ENCODE measurements at places on chromosomes 16 and 17. TPM values are rescaled to one million over a fixed set of nuclear protein-coding genes. Genes with fewer than 3 reads are reported as not detected.

RHBDL3 gene
- 1.6 TPM for total RNA-seq

DNA sequence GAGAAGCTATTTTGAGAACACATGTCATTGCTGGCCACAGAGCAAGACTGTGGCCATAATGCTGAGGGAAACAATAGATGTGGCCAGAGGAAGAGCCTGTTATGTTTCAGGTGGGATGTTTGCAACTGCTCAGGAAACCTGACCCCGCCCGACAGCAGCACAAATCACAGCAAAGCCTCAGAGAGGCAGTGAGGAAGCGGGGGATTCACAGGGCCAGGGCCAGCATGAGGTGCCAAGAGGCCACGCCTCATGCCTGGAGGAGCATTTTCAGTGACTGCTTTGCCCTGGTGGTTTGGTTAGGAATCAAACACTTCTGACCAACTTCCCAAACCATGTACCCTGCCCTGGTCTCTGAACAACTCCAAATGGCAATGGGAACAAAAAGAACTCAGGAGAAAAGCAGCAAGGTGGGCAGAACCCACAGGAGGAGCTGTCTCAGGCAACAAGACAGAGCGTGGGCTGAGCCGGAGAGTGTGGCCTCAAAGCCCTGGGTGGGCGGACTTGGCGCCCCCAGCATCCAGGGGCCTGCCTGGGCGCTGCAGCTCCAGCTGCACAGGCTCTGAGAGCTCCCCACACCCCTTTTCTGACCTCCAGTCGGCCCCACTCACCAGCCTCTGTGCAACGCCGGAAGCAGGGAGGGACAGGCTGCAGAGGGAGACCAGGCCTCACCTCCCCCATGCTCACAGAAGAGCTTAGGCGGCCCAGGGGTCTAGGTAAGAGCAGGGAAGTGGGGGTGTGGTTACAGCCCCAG is 20.6 kb downstream of the HIC1 start:
- no peak for DNase-seq

DNA sequence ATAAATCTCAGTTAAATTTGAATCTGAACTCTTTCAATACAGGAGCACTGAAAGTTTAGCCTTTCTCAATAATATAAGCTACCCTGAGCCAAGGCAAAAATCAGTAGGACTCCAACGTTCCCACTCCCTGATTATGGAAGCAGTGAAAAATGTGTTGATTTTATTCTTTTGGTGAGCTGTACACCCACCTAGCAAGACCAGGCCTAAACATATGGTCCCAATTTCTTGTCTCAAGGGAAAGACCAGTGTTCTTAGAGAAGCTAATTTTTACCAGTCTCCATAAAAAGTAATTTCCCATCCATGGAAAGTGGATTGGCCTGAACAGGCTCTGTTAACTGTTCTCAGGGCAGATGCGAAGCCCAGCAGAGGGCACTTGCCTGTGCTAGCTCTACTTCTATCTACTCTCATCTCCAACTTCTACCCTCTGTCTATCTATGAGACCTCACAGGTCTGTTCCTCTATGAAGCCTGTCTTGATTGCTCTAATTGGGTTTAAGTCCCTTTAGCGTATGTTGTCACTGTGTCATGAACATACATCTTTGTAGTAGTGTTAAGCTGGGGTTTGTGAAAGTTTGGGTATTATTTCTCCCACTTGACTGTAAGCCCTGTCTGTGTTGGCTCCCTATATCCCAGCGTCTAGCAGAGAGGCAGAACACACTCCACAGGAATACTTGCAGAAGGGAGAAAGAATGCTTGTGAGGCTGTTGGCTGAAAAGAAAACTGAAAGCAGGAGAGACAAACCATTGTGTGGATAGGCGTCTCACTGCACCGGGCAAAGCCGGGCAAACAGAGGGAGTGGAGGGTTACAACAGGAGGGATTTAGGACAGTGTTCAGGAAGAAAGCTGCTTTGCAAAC is 167.1 kb upstream of the MAF start:
- DNase-seq: peak; percentile 64

DNA sequence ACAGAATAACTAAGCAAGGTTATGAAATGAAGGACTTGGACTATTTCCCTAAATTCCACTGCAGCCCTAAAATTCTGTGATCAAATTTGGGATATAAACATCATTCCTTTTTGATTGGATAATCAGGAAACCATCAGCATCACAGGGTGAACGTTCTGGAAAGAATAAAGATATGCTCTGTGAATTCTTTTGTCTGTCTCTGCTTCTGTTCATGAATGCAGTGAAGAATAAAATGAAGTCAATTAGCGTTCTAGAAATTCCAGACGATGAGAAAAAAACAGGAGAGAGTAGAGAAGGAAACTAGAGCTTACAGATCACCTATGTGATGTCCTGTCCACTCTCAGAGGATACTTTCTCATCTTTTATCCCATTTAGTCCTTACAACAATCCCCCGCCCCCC is 295.1 kb upstream of the SOX9 start:
- DNase-seq: no peak

GRCh38 chr16:4295581-4295980 is 20.3 kb upstream of the GLIS2 start:
- DNase-seq: no peak

OTOP3 gene
- not detected for total RNA-seq

- no peak for DNase-seq
Measured at GRCh38 chr16:48075398-48075797, 80.4 kb downstream of the ABCC12 start.

PRRT2 gene
- total RNA-seq: 6.2 TPM

MMD gene
- total RNA-seq: 5.5 TPM

- DNase-seq: no peak
Measured at GRCh38 chr17:28491286-28491685, 14.9 kb upstream of the FOXN1 start.

DNA sequence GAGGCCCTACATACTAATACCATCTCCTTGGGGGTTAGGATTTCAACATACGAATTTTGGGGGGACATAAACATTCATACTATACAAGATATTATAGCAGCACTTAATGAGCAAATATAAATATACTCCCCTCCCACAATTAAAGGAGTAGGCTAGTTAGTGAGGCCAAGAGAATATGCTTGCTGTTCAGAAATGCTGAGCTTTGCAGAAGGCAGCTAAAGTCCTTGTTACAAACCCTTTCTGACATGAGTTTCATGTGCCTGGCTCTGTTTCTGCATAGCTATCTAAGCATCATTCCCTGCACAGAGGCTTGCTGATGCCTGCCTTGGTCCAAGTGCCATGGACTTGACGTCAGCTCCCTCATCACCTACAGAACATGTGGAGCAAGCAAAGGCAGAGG is 73.5 kb downstream of the GP2 start:
- DNase-seq: no peak

SSH2 gene
- 6.4 TPM for total RNA-seq

GRCh38 chr16:27620541-27620940 is 70.6 kb downstream of the KATNIP start:
- DNase-seq: no peak

DNA sequence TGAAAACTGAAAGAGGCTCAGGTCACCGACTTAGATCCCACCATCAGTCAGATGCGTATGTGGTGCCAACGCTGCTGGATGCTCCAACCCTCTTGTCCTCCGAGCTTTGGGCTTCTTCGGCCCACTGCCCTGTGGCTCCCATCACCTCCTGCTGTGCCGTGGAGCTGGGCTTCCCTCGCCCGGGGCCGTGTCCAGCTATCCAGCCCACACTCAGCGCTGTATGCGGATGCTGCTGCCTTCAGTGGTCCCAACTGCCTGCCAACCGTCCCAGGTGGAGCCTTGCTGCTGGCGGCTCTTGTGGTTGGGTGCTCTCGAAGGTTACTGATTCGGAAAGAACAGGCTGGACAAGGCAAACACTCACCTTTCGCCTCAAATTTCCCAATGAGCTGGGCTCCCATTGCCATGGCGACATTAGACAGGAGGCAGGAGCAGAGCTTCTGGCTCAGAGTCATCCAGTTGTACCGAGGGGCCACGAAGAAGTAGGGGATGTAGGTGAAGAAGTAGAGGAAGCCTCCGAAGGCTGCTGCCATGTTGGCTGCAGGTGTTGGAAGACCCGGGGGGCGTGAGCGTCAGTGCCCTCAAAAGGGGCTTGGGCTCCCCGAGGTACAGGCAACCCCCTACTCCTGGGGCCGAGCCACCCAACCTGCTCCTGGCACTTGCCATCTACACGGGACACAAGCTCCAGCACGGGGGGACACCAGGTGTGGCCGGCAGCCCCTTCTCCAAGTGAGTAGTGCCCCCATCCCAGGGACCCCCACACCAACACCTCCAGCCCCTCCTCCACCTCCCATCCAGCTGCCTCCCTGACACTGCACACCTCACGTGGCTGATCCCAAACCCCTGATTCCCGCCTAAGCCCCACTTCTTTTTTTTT is 32.2 kb downstream of the ABCA3 start:
- no peak for DNase-seq

- no peak for DNase-seq
Measured at GRCh38 chr17:50488880-50489279, 10.2 kb downstream of the RSAD1 start.

DNA sequence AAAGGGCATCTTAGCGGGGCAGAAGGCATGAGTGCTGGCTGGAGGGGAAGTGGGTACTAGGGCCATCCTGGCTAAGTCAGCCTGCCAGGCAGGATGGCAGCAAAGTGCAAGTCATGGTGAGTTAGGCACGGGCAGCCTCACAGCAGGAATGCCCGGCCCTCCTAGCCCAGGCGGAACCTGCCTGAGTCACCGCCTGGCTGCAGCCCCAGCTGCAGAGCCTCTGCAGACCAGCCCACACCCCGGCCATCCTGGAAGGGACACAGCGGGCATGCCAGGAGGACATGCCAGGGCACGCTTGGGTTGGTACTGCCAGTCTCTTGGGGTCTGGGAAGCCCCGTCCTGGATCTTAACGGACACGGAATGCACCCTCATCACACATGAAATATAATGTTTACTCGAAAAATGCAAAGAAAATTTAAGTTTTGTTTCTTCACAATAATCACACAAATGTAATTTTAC is 5.0 kb upstream of the ALDH3A1 start:
- DNase-seq: no peak

HLF gene
- 0.12 TPM for total RNA-seq

DNA sequence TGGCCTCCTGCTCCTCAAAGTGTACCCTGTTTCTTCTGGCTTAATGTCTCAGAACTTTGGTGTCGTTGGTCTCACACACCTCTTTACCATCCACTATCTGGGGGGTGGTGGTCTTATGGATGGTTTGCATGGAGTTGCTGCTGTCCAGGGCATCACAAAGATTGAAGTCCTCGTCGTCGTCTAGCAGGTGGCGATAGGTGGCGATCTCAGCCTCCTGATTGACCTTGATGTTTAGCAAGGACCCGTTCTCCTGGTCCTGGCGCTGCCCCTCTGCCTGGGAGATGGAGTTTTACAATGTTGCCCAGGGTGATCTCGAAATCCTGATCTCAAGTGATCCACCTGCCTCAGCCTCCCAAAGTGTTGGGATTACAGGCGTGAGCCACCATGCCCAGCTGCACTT is 31.1 kb upstream of the HELZ start:
- DNase-seq: no peak

MRPL12 gene
- total RNA-seq: 238 TPM

DNA sequence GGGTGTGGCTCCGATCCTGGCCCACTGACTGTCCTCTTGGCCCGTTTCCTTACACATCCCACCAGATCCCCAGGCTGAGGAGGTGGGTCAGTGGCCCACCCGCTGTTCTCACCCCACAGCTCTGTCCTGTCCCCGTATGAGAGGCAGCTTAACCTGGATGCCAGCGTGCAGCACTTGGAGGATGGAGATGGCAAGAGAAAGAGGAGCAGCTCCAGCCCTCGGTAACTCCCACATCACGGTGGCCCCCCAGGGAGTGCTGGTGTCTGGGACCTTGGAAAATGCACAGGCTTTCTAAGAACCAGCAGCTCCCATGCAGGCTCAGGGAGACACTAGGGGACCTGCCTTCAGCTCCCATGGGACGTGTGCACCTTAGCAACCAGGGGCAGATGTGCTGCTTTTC is 4.2 kb upstream of the LLGL2 start:
- DNase-seq: no peak

GRCh38 chr16:67128887-67129286 is 19.1 kb downstream of the PHAF1 start:
- DNase-seq: no peak

RPRML gene
- total RNA-seq: 3.9 TPM

- no peak for DNase-seq
Measured at GRCh38 chr16:879461-879861, 78.9 kb upstream of the GNG13 start.

- peak; percentile 99 for DNase-seq
Measured at GRCh38 chr16:31032736-31033708, at the start of gene STX4. Gene STX4 (plus strand): TSS chr16:31033558. CDS start chr16:31033806, 248 bp downstream.

DNA sequence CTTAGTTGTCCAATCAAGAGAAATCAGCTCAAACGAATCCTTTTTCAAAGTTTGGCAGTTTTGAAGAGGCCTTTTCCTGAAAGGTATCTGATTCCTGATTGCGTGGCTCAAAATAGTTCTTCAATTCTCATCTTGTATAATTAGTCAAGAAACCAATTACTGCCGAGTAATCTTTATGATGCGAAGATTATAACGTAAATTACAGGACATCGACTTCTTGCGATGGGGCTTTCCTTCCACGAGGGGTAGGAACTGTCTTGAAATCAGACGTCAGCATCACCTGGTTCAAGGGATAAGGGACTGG is 644 bp upstream of the ARL2BP start:
- no peak for DNase-seq

CENPN gene
- total RNA-seq: 173 TPM

ACSM2A gene
- total RNA-seq: not detected

ABCA9 gene
- total RNA-seq: not detected

Measured in G401 (cell line).